ENCODE measurements at places on chromosomes 16 and 17.

DNA sequence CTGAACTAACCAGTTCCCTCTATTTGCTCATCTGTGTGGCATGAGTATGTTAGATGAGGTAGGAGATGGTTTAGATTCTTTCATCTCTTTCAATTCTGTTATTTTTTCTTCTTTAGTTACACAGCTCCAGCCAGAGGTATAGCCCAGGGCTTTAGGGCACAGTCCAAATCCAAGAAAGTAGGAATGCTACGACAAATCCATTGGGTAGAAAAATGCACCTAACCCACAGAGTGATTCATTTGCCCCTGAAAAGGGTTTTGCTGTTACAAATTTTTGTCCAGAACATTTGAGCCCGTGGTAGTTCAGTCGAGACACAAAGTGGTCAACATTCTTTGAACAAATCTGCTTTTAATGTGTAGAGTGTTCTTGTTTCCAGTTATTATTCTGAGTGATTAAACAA, 250.7 kb downstream of the HS3ST3A1 start:
- no peak for DNase-seq

DNA sequence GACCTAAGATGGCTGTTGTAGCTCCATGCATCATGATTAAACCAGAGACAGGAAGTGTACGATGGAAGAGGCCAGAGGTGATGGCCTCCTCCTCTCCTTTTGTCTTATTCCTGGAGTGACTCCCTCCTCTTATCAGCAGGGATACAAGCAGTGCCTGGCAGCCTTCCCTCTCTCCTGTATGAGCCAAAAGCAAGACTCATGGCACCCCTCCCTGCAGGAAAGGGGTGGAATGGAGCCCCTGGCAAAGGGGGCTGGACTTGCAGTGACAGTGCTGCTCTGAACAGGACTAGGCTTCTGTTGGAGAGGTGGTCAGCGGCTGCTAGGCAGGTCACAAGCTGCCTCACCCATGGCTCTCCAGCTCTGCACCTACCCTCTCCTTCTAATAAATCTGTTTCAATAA, 8.4 kb downstream of the TXNL4B start:
- DNase-seq: no peak

DNA sequence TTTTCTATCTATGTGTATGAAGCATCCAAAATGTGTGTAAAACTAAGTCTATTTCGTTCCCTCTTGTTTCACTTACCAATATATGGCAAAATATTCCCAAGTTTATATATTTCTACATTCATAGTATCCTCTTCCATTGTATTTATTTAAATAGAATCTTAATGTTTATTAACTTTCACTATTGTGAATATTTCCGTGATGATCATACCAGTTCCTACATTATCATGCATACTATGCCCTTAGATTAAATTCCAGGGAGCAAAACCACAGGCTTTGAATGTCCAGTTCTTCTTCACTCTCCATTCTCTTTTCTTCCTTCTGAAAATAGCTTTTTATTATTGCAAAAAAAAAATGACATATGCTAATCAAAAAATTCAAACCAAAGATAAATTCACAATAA, 4.0 kb downstream of the MAP2K6 start:
- DNase-seq: no peak

DNA sequence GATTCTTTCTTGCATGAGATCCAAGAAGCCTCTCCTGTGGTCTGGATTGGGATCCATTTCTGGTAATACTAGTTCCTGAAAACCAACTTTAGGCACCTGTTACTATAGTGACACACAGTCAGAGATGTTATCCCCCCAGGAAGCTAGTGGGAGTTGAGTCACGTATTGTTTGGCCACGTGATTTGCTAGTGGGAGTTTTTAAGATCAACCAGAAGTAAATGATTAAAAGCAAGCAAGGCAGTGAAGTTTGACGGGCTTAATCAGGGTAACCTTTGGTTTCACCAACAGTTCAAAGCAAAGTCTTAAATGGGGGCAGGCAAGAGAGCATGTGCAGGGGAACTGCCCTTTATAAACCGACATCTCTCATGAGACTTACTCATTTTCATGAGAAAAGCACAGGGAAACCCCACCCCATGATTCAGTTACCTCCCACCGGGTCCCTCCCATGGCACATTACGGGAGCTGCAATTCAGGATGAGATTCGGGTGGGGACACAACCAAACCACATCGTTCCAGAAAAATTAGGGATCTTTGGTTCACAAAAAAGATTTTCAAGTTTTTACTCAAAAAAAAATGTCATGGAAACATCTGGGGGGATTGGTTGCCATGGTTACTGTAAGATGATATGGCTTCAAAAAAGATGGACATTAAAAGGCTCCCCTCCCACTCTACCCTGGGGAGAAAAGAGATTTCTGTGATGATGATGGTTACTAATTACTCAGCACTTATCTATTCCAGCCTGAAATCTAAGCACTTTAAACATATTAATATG, 483.1 kb upstream of the ERCC4 start:
- no peak for DNase-seq
